Tongue (tissue), 3 donors: ENCODE measurements at places on chromosomes 5 and 9.

- DNase-seq, result no peak
These were observed 123.5 kb upstream of the LMX1B start for GRCh38 chr9:126490214-126490631.

- no peak for DNase-seq
These were observed 1.6 kb downstream of the FNIP1 start for GRCh38 chr5:131795228-131795627.

DNA sequence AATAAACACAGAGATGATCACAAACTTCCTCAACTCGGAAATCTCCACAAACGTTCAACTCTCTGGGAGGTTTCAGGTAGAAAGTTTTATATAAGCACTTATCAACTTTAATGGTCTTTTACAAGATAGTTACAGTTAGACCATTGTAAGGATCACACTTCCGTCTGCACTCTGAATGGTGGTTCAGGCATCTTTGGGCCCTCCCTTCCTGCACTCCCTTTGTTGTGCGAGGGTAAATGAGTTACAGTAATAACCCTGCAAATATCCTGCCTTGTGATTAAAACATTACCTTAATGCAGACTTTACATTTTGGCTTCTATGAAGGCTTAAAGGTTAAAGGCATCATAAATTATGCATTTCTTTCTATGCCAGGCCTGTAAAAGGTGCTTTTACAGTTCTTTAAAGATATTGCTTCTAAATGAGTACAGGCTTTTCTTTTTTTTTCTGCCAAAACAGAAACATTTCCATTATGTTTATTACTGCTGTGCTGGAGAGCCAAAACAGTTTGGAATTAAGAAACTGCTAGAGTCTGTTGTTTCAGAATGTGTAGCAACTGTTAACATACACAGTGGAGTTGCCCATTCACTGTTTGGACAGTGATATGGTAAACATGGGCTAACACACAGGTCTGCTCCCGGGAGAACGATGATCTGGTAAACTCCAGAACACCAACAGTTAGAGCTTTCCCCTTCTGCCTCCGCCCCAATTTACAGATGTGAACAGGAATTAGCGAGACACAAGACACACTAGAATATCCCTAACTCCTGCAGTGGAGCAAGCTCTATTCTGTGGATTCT lies 1.1 kb downstream of the PRUNE2 start:
- no peak for DNase-seq

DNA sequence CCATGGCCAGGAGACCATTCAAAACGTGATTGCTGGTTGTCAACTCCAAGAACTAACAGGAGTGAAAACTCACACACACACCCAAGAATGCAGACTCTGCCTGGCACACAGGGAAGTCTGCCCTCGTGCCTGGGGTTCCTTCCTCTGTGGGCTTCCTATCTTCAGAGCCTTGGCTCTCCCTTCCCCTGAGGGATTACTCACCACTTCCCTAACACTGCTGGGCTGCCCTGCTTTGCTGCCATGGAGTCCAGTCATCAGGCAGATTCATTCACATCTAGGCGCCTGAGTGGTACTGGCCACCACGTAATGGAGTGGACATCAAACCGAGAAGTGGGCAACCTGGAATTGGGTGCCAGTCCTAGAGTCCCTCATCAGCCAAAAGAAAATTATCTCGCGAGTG lies 76.4 kb upstream of the PRSS3 start:
- no peak for DNase-seq

DNA sequence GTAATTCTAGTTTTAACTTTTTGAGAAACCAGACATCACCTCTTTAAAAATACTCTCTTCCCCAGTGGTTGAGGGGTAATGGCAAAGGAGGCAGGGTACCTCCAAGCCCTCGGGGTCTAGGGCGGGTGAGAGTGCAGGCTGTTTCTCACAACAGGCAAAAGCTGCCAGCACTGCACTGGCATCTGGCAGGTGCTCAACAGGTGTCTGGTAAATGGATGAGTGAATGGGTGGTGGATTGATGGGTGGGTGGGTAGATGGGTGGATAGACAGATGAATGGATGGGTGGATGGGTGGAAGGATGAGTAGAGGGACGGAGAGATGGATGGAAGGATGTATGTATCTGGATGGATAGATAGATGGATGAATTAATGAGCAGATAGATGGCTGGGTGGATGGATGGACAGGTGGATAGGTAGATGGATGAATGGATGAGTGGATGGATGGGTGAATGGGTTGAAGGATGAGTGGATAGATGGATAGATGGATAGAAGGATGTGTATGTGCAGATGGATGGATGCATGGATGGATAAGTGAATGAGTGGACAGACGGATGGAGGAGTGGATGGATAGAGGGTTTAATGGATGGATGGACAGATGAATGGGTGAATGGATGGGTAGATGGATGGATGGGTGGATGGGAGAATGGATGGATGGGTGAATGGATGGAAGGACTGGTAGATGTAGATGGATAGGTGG lies 84.6 kb downstream of the COL5A1 start:
- DNase-seq, result no peak

GRCh38 chr5:73435759-73436534 lies 12.6 kb downstream of the FOXD1 start:
- peak; percentile 35 for DNase-seq

GRCh38 chr9:87836951-87837705 lies 45.5 kb upstream of the SPATA31E1 start:
- DNase-seq, result peak; percentile 78

- DNase-seq, result no peak
These were observed 1.8 kb downstream of the LHX6 start for GRCh38 chr9:122226758-122227574.

- DNase-seq, result no peak
These were observed 333.6 kb upstream of the MEF2C start for GRCh38 chr5:89216606-89217005.

DNA sequence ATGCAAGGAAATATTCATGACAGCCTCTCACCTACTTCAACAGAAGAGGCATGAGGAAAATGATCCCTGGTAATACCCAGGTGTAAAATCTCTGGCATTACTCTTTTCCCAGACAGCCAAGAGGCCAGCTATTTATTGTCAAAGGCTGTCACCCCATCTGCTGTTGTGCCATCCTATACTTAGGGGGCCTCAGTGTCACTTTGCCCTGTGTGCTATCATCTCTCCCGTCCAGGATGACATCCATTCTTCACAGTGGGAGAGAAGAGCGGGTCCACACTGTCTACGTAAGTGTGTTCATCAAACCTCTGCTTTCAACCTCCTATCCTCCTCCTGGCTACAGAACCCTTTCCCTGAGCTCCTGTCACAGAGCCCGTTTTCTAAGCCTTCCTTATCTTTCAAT lies 82.6 kb downstream of the MYO10 start:
- DNase-seq, result peak; percentile 17

DNA sequence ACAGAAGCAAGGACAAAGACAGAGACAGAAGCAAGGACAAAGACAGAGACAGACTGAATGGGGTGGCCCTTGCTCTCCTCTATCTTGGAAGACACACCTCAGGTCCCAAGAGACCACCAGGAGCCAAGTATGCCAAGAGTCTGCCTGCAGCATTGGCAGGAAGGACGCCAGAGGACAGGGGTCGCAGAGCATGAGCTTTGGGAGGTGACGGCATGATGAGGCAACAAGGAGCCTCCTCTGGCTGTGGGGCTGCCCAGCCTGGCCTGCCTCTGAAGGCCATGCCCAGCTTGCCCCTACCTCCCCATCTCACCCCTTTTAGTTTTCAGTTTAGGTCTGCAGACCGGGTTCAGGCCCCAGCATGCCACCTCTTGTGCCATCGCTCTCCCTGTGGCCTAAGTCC lies 17.6 kb downstream of the PDGFRB start:
- DNase-seq, result no peak

- DNase-seq, result no peak
These were observed 49.2 kb upstream of the TAF11L2 start for GRCh38 chr5:17448877-17449276.

- no peak for DNase-seq
These were observed 284.1 kb upstream of the GRAMD2B start for GRCh38 chr5:126139086-126139485.

GRCh38 chr5:10317825-10318682 lies 10.4 kb upstream of the CMBL start:
- DNase-seq, result no peak

DNA sequence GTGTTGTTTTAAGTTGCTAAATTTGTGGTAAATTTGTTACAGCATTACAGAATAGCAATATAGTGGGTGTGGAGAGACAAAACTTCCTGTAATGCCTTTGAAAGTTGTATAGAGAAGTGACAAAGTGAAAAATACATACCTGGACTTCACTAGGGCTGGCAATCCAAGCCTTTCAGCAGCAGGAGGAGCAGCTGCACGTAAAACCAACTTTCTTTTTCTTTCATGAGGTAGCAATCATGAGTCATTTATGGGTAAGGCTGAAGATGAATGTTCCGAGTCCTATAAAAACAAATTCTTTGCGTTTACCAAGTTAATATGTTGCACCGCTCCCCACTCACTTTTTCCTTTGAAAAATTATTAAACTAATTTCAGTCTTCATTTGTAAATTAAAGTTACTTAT lies 1138.2 kb downstream of the TAF11L14 start:
- peak; percentile 34 for DNase-seq

GRCh38 chr5:124537107-124537506 lies 209.3 kb downstream of the ZNF608 start:
- DNase-seq, result no peak

DNA sequence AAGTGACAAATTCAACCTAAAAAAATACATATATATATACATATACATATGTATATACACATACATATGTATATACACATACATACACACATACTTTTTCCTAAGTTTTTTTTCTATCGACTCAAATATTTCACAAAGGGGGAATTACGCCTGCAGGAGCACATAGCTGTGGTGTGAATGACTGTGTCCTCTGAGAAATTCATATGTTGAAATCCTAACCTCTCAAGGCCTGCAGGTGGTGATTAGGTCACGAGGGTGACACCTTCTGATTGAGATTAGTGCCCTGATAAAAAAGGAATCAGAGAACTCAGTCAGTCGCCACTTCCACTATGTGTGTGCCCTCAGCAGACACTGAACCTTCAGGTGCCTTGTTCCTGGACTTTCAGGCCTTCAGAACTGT lies 248.7 kb downstream of the SEMA5A start:
- DNase-seq, result no peak

GRCh38 chr9:114898741-114899140 lies 31.6 kb downstream of the TNFSF8 start:
- DNase-seq, result no peak

- DNase-seq, result no peak
These were observed 82.6 kb downstream of the PRELID2 start for GRCh38 chr5:145752534-145752933.

- DNase-seq, result no peak
These were observed 135.2 kb downstream of the BARX1 start for GRCh38 chr9:93819905-93820304.

GRCh38 chr9:79969393-79970145 lies 397.8 kb downstream of the TLE4 start:
- no peak for DNase-seq

- DNase-seq, result no peak
These were observed 33.1 kb downstream of the RASA1 start for GRCh38 chr5:87300744-87301143.

DNA sequence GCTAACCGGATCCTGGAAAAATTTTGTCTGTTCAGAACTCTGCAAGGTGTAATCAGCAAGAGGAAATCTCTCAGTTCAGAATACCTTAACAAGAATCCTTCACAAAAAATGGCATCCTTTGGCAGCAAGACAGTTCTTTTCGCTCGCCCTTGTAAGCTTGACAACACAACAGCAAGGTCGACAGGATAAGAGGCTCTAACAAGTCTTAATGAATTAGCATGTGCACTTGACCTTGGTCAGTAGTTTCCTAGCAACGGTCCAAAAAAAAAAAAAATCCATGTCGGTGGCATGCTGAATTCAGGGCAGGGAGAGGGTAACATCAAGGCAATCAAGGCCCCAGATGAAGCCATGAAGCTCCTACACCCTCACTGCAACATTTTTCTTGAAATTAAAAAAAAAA lies 172.8 kb downstream of the APBA1 start:
- no peak for DNase-seq

DNA sequence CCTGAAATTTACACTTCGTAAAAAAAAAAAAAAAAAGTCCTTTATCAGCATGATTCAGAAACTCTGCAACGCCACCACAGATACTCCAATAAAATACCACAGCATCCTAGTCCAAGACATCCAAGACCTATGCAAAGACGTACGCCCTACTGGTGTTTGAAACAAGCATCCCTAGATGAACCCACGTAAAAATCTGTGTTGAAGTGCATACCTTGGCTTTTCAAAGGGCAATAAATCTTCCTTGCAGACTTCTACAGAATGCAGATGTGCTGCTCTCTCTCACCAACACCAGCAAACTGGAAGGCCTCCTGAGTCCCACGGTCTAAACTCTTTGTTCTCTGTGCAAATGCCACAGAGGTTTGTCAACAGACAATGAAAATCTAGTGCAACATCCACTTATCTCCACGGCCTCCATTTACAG lies 38.8 kb downstream of the MYO10 start:
- DNase-seq, result no peak

- DNase-seq, result peak; percentile 50
These were observed 66.8 kb upstream of the ADCY2 start for GRCh38 chr5:7329141-7329540.

DNA sequence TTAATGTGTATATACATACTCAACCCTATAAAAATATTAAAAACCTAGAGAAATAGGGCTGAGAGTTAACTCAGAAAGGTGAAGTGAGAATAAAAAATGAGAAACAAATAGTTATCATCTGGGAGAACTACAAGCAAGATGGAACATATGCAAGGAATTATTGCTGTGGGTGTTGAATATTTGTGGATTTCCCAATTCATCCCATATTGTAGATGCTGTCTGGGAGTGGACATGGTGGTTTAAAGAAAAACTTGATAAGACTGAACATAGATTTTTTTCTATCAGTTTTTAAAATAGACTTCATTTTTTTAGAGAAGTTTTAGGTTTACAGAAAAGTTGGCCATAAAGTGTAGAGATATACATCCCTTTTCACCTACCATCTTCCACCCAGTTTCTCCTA lies 263.5 kb downstream of the SPATA31D1 start:
- no peak for DNase-seq

DNA sequence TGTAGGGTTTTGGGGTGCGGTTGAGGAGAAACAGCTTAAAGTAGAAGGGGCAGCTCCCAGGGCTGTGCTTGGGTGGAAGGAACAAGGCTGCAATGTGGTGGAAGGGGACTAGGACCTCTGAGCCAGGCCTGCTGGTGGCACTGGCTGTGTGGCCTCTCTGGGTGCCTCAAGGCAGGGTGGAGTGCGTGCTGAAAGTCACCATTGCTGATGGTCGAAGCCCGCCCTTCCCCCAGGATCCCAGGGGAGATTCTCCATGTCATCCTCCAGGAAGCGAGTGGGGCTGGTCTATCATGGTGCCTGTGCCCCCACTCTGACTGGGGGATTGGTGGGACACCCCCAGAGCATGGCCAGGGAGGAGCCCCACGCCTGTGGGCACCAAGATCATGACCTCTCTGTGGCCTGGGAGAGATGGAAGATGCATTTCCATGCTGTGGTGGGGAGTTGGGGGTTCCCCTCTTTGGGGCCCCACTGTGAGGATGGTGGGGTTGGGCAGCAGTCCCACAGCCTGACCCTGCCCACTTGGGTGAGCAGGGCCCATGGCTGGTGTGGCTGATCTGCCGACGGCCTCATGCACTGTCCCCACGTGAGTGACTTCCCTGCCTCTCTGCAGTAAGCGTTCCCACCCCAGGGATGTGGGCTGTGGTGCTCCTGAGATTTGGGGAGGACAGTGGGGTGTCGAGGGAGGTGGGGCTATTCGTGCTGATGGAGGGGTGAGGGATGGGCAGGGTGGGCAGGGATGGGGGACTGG lies 25.8 kb downstream of the WNK2 start:
- DNase-seq, result no peak
